ENCODE measurements at places on chromosomes 7 and 10. TPM values are rescaled to one million over a fixed set of nuclear protein-coding genes. Genes with fewer than 3 reads are reported as not detected.

The LRRC27 gene
- total RNA-seq, result 7.8 TPM

The ADARB2 gene
- not detected for total RNA-seq

GRCh38 chr7:156524818-156525597 is 115.6 kb upstream of the RNF32 start:
- no peak overlapping the region for H3K4me3 ChIP-seq
- H3K36me3 ChIP-seq, result no peaks in the 10 kb centered on the region
- no peak for DNase-seq

DNA sequence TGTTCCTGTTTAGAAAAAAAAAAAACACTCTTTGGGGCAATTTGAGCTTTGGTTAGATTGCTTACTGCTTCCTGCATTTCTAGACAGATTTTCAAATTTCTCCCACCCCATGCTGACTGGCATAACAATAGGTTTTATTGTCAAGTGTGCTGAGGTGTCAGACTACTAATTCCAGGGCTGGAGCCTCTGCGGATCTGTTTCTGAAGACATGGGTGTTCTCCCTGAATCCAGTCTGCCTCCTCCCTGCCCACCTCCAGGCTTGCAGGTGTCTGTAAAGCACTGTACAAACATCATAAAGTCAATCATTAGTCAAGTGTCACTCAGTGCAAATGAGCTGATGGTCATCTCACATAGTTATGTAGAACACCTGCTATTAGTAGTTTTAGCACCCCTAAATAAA is 292.4 kb downstream of the GATA3 start:
- no peak overlapping the region for H3K4me3 ChIP-seq
- no peak for DNase-seq
- no peaks in the 10 kb centered on the region for H3K36me3 ChIP-seq
- peaks cover 11% of the 10 kb centered on the region for H3K27me3 ChIP-seq
- no peak overlapping the region for H3K27ac ChIP-seq

DNA sequence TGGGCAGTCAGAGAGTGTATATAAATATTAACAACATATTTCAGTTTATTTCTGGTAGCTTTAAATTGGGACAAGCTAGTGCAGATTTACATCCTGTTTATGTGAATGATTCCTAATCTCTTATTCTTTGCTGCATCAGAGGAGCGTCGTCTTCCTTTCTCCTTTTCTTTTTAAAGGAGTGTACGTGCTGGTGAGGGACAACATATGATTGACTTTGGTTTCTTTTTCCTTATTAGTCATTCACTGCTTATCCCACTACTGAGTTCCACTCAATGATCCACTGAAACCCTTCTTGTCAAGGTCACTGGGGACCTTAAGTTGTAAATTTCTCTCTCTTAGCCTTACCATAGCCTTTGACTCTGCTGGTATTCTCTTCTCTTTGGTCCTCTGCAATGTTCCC is 116.3 kb downstream of the EXOC4 start:
- H3K36me3 ChIP-seq, result no peaks in the 10 kb centered on the region
- no peaks in the 10 kb centered on the region for H3K27me3 ChIP-seq
- DNase-seq, result no peak
- peaks cover 26% of the 10 kb centered on the region for H3K4me1 ChIP-seq

DNA sequence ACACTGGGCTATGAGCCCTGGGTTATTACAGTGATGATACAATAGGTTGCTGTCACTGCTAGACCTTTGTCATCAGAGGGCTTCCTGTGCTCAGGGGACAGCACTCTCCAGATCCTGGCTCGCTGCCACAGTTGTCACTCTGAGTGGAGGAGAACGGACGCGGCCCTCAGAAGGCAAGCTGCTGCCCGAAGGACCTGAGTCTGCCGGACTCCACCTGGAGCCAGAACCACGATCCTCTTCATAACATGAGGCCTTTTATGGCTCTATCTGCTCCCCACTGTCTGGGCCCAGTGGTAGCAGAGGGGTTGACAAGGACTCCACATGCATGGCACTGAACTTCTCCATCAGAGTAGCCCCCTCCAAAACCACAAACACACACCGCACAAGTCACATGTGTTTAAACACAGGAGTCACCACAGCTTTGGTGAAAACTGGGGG is 94.7 kb upstream of the EFCAB10 start:
- no peaks in the 10 kb centered on the region for H3K27me3 ChIP-seq
- no peak for DNase-seq
- H3K4me1 ChIP-seq, result peaks cover 17% of the 10 kb centered on the region
- H3K4me3 ChIP-seq, result no peak overlapping the region
- no peaks in the 10 kb centered on the region for H3K36me3 ChIP-seq

- DNase-seq, result no peak
- no peak overlapping the region for H3K27ac ChIP-seq
- no peaks in the 10 kb centered on the region for H3K27me3 ChIP-seq
- H3K36me3 ChIP-seq, result peaks cover 3% of the 10 kb centered on the region
Measured at GRCh38 chr7:158731761-158732160, 27.2 kb upstream of the NCAPG2 start.

GRCh38 chr7:47233996-47234395 is 347.9 kb downstream of the TNS3 start:
- H3K27ac ChIP-seq, result no peak overlapping the region
- H3K4me3 ChIP-seq, result no peak overlapping the region
- H3K36me3 ChIP-seq, result no peaks in the 10 kb centered on the region
- no peak for DNase-seq

DNA sequence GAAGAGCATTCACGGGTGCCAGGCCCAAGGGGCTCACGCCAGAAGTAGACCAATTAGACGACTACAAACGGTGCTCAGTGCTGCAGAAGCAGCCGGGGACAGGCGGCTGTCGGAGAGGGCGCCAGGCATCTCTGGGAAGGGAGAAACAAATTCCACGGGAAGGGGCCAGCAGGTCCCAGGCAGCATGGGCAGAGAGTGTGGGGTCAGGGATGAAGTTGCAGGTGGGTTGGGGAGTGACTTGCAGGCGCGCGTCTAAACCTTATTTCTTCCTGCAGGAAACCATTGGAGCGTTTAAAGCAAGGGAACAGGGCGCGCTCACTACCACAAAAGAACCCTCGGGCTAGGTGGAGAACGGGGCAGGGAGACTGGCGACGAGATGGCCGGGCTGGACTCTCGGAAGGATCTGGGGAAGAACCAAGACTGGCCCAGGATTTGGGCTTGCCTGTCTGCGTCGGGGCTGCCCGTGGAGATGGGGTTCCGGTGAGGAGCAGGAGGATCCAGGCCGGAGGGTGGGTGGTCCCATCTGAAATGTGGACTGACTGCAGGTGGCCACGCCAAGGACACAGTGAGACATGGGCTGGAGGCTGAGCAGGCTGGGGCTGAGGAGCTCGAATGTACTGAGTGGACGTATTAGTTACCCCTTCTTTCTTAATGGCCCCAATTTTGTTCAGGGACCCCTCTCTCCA is 116.3 kb upstream of the DIP2C start:
- no peak overlapping the region for H3K4me3 ChIP-seq
- DNase-seq, result no peak
- H3K4me1 ChIP-seq, result no peaks in the 10 kb centered on the region
- no peaks in the 10 kb centered on the region for H3K27me3 ChIP-seq

DNA sequence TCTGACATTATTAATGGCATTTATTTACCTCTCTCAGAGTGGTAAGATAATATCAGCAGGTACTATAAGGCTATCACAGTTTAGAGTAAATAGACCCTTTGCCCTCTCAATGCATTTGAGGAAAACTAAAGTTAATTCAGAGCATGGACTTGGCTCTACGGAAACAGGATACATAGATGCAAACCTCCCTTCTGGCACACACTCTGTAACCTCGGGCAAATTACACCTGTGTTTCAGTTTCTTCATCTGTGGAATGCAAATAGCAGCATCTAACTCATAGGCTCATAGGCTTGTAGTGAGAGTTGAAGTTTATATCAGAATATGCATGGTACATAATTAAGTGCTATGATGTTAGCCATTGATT is 5.6 kb downstream of the RAPGEF5 start:
- H3K36me3 ChIP-seq, result no peaks in the 10 kb centered on the region
- no peak overlapping the region for H3K4me3 ChIP-seq
- H3K27me3 ChIP-seq, result no peaks in the 10 kb centered on the region
- DNase-seq, result no peak
- H3K27ac ChIP-seq, result no peak overlapping the region

GRCh38 chr7:77367976-77368375 is 48.2 kb downstream of the GSAP start:
- H3K36me3 ChIP-seq, result no peaks in the 10 kb centered on the region
- no peak for DNase-seq
- H3K4me1 ChIP-seq, result no peaks in the 10 kb centered on the region
- no peaks in the 10 kb centered on the region for H3K27me3 ChIP-seq
- H3K4me3 ChIP-seq, result no peak overlapping the region

GRCh38 chr7:8236780-8237407 is 25.1 kb downstream of the ICA1 start:
- H3K27ac ChIP-seq, result no peak overlapping the region
- no peak for DNase-seq
- no peak overlapping the region for H3K4me3 ChIP-seq
- no peaks in the 10 kb centered on the region for H3K36me3 ChIP-seq
